ENCODE measurements at places on chromosomes 7 and 10. TPM values are rescaled to one million over a fixed set of nuclear protein-coding genes. Genes with fewer than 3 reads are reported as not detected.

Gene LRGUK
- total RNA-seq: 0.87 TPM

Gene VIM
- 343 TPM for total RNA-seq

Gene AGR2
- total RNA-seq: not detected

Gene PRKAR2B
- total RNA-seq: 0.81 TPM

Gene CH25H
- total RNA-seq: not detected

Gene IFIT1B
- total RNA-seq: not detected

Gene UCMA
- not detected for total RNA-seq

Gene RAMP3
- total RNA-seq: not detected

Gene CDHR3
- total RNA-seq: 0.34 TPM
